NCI-H1694 treated with DMSO at 0.1 percent for 48 hours (cell line): ENCODE measurements at places on chromosomes 1 and 21.

- no peak for DNase-seq
Measured at GRCh38 chr1:201008666-201009360, 14.7 kb downstream of the KIF21B start.

GRCh38 chr1:82197606-82198005 is 396.9 kb downstream of the ADGRL2 start:
- DNase-seq, result no peak

DNA sequence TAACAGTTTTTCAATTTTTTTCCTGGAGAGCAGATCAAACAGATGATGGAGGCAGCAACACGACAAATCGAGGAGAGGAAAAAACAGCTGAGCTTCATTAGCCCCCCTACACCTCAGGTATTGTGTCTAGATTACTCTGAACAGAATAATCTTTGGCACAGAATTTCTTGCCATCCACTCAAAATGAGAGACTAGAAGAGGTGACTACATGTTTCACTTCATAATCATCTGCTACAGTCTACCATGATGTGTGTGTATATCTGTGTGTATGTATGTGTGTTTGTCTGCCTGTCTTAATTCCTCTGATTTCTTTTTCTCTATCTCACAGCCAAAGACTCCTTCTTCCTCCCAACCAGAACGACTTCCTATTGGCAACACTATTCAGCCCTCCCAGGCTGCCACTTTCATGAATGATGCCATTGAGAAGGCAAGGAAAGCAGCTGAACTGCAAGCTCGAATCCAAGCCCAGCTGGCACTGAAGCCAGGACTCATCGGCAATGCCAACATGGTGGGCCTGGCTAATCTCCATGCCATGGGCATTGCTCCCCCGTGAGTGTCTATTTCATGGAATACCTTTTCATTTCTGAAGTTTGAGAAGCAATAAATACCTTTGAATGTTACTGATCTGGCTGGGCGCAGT is 11.4 kb downstream of the PRPF3 start:
- DNase-seq, result no peak

- DNase-seq, result no peak
Measured at GRCh38 chr1:21614419-21615115, 54.6 kb downstream of the RAP1GAP start.

DNA sequence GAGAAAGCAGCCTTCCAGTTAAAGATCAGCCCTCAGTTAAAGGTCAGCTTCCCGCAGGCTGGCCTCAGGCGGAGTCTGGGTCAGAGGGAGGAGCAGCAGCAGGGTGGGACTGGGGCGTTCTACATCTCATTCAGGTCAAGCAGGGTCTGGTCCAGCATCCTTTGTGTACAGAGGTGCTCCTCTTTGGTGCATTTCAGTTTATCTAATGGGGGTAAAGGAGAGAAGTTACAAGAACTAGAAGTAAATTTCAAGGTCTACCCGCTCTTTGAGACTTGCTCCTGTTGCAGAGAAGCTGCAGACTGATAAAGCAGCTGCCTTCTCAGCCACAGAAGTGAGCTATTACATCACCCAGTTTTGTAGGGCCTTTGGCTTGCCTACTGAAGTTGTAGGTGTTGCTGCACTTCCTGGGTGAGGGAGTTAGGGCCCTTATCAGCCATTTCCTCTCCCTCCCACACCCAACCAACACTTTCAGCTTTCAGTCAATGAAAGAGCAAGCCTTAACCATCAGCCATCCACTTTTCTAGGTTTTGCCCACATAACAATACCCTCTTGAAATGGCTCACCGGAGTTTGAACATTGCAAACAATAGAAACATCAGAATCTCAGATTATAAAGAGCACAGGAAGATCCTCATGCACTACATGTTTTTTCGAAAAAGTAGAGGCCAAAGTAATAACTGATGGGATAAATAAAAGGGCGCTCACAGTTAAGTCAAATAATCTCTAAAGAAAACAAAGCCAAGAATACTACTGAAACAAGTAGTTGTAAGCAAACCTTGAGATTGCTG is 2.8 kb upstream of the NUP210L start:
- DNase-seq, result no peak

GRCh38 chr1:45913183-45913683 is 109.8 kb downstream of the MAST2 start:
- DNase-seq, result no peak

- DNase-seq, result peak; percentile 34
Measured at GRCh38 chr1:163315773-163316374, 5.9 kb upstream of the NUF2 start.

- no peak for DNase-seq
Measured at GRCh38 chr1:109850194-109850593, 60.5 kb upstream of the CSF1 start.
